ENCODE measurements at places on chromosomes 1 and 21.

GRCh38 chr1:12333036-12333785 is 103.4 kb downstream of the VPS13D start:
- DNase-seq, result no peak

DNA sequence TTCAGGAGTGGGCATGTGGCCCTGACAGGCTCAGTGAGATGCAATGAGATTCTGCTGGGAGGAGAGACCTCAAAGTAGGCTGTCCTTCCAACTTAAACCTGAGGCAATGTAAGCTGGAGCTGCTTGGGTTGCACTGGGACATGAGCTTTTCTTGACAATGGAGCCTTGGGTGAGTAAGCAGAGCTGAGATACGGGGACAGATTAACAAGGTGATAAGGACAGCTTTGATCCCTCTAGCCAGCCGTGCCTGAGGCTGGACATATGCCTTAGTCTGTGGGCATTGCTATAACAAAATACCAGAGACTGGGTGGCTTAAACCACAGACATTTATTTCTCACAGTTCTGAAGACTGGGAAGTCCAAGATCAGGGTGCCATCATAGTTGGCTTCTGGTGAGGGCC is 18.3 kb upstream of the NGF start:
- DNase-seq, result no peak

- no peak for DNase-seq
These were observed at the start of gene GIPC2 for GRCh38 chr1:78045926-78046778. Gene GIPC2 (plus strand): TSS chr1:78045966. CDS start chr1:78046095, 129 bp downstream.

GRCh38 chr1:63873751-63874150 is 99.9 kb downstream of the ROR1 start:
- DNase-seq, result no peak

- DNase-seq, result peak; percentile 70
These were observed 8.2 kb upstream of the IL22RA1 start for GRCh38 chr1:24151175-24151533.

- DNase-seq, result no peak
These were observed 40.0 kb upstream of the HMGB4 start for GRCh38 chr1:33823830-33824229.

GRCh38 chr1:8903410-8903809 is 24.9 kb upstream of the ENO1 start:
- no peak for DNase-seq

GRCh38 chr1:62312698-62313097 is 6.5 kb downstream of the KANK4 start:
- DNase-seq, result no peak

DNA sequence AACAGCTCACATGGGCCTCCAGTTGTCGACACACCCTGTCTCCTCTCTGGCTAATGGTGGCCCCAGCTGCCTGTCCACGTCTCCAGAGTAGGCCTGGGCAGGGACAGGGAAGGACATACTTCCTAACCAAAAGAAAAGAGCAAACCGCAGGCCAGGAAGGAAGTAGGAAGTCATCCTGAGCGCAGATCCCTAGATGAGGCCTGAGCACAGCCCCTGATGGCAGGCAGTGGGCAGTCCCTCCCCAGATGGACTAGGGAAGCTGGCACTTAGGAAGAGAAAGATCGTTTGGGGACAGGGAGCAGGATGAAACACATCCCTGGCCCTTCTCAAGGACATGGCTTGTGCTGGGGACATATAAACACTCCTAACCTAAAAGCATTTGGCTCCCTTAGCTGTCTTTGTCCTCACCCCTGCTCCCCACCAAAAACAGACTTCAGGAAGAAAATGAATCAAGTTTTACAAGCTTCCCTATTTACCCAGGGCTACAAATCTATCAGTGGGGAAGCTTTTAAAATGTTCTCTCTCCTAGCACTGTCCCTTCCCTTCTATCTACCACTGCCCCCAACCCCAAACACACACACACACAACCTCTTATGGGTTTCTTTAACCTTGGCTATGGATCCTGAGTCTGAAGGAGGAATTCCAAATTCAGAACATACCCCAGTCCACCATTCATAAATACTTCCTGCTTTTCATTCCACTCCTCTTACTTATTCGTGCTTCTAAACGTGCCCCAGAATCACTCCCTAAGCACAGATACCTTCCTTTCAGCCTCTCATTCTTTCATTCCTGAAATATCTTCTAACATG is 21.1 kb downstream of the SSBP3 start:
- DNase-seq, result no peak

GRCh38 chr1:19547814-19548213 is 62.5 kb upstream of the CAPZB start:
- no peak for DNase-seq

DNA sequence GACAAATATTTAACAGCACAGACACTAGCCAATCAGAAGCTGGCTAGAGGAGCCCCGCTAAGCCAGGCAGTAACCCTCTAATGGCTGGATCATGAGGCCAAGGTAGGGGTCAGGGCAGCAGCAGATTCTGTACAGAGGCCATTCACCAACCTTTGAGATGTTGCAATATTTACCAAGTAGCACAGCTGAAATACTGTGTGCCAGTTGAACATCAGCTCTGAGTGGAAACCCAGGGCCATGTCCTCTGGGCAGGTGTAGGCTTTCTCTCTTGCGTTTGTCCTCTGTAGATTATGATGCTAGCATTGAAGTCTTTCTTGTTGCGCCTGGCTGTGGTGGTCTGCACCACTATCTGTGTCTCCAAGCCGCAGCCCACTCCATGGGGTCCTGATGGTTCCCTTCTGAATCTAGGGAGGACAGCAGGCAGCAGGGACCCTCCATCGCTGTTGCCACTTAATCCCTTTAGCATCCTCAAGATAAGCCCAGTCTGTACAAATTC is 2.5 kb upstream of the COG2 start:
- no peak for DNase-seq

GRCh38 chr21:34593423-34593822 is 21.5 kb downstream of the RCAN1 start:
- DNase-seq, result peak; percentile 73

GRCh38 chr1:229889031-229889517 is 178.0 kb upstream of the GALNT2 start:
- no peak for DNase-seq

DNA sequence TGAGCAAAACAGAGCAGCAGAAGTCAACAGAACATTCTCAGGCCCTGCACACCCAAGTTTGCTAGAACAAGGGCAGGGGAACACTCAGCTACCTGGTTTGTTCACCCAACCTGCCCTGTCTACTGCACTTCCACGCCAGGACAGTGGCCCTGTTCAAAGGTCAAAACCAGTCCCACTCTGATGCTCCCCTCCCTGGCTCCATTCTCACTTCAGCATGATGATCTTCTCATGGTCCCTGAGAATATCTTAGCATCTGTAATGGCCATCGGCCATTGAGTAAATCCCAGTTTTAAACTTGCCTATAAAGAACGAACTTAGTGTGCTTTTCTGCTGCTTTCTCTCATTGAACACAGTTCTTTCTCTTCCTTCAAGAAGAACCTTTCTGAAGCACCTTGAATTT is 293.6 kb downstream of the SMYD3 start:
- no peak for DNase-seq

DNA sequence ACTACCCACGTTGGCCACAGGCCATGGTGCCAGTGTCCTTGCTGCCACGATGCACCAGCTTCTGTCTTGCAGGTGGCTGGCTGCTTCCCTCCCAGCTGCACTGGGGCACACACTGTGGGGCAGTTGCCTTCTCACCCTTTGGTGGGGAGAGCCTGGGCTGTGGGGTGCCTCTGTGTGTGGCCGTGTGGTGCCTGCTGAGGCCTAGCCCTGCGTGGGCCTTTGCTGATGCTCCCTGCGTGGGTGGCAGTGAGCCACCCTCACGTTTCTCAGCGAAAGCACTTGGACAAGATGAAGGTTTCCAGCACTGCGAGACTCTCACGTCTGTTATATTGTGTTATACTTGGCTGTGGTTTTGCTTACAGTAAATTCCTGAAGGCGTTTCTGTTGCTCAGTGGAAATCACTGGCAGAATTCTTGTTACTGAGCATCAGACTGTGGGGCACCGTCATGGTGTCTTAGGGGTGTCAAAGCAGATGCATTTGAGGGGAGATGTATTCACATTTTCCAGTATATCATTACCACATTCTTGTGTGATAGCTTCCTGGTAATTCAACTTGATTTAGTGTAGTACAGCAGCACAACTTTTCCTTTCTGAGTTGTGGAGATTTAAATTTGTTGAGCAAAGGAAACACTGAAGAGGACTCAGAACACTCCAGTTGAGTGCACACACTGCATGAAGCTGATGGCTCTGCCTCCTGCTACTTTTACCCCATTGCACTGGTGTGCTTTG is 124.7 kb downstream of the PCBP3 start:
- DNase-seq, result no peak

DNA sequence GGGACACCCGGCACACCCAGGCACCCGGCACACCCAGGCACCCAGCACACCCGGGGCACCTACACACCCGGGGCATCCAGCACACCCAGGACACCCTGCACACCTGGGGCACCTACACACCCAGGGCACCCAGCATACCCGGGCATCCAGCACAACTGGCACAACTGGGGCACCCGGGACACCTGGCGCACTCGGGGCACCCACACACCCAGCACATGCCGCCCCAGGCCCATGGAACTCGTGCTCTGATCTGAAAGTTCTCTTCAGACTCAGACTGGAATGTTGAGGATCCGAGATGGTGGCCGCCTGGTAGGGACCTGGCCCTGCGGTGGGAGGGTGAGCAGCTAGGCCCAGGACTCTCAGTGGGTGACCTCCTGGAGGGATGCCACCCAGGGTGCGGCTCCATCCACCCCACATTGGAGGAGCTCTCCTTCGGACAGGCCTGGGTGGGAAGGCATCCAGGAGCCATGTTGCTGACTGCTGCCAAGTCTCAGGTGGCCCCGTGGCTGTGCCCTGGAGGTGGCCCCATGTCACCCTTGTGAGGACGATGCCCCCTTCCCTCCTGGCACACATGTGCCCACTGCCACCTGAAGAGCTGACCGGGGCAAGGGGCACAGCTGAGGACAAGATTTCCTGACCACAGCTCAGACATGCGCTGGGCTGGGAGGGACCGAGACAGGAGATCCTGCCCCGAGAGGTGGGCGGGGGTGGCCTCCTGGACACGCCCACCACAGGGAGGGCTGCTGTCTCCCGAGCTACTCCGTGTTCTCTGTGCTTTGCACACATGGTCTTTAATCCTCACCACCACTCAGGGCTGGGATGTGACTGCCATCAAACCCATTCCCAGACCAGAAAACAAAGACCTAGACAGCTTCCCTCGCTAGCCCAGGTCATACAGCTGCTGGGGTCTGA is 37.0 kb downstream of the UBE2G2 start:
- no peak for DNase-seq
